ENCODE measurements at places on chromosomes 1 and 21.

GRCh38 chr1:164855716-164856329 is 296.8 kb downstream of the PBX1 start:
- DNase-seq = no peak

DNA sequence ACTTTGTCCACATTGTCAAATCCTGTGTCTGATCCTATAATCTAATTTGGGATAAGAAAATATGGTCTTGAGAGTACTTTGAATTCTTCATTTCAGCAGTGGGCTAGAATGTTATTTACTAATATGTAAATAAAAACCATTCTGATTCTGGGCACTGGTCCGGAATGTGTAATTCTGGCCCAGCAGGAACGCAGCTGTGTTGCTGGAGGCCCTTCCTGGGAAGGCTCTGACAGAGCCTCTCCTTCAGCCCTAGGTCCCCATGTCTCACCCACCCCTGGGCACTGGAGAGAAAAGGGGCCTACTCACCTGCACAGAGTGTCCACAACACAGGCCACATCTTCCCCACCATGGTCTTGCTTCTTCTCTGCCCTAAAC is 251 bp downstream of the GPA33 start:
- DNase-seq = no peak

DNA sequence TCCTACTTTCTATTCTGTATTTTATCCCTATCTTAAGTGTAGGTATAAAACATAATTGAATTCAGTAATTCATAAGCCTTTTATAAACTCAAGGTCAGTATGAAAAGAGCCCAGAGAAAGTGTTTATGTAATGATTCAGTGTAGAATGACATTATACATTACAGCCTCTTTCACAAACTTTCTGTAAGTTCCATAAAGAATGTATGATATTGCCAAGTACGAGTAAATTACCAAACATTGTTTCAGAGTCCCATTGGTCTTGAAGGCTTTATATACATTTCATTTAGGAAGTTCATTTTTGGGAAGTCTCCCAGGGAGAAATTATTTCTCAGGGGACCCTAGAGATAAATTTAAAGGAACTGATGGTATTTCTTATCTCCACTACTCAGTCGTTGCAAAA is 37.8 kb upstream of the VAMP3 start:
- DNase-seq = no peak

- DNase-seq = no peak
These were observed 1.5 kb downstream of the ATP1A1 start for GRCh38 chr1:116374353-116375147.

GRCh38 chr1:42768172-42768571 is 1.1 kb downstream of the C1orf50 start:
- DNase-seq = no peak

Measured in ascending aorta (tissue), 2 donors.